ENCODE measurements at places on chromosomes 3 and 15.

DNA sequence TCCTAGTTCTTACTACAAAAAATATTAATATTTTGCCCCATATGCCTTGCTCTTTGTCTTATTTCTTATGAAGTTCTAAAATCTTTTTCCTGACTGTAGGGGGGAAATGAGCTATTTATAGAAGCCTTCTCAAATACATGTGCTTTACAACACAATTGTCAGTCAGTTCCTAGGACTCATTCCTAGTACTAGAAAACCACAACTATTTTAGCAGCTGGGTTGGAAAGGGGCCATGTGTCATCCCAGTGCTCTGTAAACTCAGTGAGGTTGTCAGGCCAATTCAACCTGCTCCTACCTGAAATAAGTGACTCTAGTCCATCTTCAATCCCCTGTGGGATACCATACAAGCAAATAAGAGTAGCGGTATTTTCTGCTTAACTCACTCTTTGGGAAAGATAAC lies 153.8 kb downstream of the ULK4 start:
- no peak for DNase-seq

- DNase-seq: no peak
Observed at GRCh38 chr15:101445562-101446517, 43.7 kb downstream of the PCSK6 start.

DNA sequence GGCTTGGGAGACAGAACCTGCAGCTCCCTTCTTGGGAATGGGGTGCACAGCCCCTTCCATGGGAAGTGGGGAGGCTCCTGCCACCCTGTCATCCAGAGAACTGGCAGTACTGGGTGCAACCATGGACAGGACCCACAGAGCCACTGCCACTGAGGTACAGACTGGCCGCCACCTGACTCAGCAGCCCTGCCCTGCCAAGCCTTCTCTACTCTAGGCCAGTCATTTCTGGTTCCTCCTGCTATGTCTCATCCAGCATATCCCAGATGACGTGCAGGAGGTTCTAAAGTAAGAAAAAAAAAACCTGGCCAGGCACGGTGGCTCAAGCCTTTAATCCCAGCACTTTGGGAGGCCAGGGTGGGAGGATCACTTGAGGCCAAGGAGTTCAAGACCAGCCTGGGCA lies 76.9 kb upstream of the RPL32 start:
- DNase-seq: no peak

- DNase-seq: no peak
Observed at GRCh38 chr3:10213156-10213792, 35.0 kb upstream of the TATDN2 start.

- DNase-seq: no peak
Observed at GRCh38 chr3:89613241-89613640, 505.8 kb downstream of the EPHA3 start.

Measured in NCI-H2171 (cell line).